Esophagus squamous epithelium (tissue), 5 donors: ENCODE measurements at places on chromosomes 11 and 22.

DNA sequence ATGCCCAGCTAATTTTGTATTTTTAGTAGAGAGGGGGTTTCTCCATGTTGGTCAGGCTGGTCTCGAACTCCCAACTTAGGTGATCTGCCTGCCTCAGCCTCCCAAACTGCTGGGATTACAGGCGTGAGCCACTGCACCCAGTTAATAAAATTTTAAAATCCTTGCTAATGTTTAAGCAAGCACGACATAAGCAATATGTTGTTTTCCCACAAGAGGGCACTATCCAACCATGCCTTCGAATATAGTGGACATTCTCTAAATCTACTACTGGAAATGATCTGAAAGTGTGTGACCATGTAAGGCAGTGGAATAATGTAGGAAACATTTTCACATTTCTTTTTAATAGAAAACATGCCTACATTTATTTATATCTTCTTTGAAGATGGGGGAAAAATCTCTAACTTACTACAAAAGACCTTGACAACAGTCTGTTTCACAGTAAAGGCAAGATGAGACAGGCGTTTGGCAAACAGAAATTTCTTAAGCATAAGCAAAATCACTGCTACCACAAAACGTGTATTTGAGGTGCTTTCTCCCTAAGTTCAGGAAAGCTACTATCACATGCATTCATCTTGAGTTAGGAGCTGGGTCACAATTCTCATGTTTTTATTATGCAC is 38.2 kb downstream of the PITPNB start:
- no peak overlapping the region for H3K4me3 ChIP-seq
- H3K36me3 ChIP-seq = no peaks in the 10 kb centered on the region
- H3K27me3 ChIP-seq = no peaks in the 10 kb centered on the region
- no peak for DNase-seq

DNA sequence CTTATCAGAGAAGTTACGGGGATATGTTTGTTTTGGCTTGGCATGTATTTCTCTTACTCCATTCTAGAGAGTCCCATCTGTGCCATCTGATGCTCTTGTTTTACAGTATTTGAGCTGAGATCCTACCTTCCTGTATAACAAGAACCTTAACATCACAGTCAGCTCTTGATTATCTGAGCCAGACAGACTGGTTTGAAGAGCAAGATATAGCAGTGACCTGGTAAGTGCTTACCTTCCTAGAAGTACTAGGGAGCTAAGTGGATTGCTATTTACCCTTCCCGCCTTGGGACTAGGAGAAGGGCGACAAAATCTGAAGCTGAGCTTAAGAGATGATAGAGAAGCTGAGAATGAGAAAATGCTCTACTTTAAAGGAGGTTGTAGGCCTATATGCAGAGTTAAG is 235.3 kb downstream of the CSNK2A3 start:
- no peaks in the 10 kb centered on the region for H3K27me3 ChIP-seq
- no peak for DNase-seq
- no peaks in the 10 kb centered on the region for H3K36me3 ChIP-seq
- no peak overlapping the region for H3K4me3 ChIP-seq
- H3K4me1 ChIP-seq = no peaks in the 10 kb centered on the region

DNA sequence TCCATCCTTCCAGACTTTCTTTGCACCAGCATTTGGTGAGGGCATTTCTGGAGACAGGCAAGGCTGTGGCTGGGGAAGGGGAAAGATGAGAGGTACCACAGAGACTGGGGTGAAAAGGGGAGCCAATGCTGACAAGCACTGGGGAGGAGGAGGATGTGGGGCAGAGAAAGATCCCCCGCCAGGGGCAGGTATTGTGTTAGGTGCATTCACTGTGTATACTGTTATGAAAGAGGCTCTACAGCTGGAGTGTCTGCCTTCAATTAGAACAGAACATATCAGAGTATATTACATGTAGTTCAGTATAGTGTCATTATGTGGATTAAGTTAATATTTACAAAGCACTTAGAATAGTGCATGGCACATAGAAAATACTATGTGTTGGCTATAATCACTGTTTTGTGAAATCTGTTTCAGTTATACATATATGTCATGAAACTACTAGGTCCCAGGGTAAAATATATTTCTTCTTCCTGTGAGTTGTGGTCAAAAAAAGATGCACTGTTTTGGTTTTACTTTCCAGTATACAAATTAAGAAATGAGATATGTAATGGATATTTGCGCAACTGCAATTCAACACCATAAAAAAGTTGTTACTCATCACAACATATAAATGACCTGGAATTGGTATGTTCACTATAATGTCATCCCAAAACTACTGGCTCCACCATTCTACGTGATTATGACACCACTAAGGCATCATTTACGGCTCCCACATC is 8.4 kb downstream of the MSANTD2 start:
- no peaks in the 10 kb centered on the region for H3K27me3 ChIP-seq
- DNase-seq = no peak
- no peak overlapping the region for H3K4me3 ChIP-seq
- H3K36me3 ChIP-seq = no peaks in the 10 kb centered on the region
- H3K27ac ChIP-seq = no peak overlapping the region

GRCh38 chr11:119921571-119921970 is 192.6 kb upstream of the NECTIN1 start:
- H3K27ac ChIP-seq = no peak overlapping the region
- no peaks in the 10 kb centered on the region for H3K4me1 ChIP-seq
- no peak overlapping the region for H3K4me3 ChIP-seq
- no peaks in the 10 kb centered on the region for H3K27me3 ChIP-seq
- no peak for DNase-seq
- H3K36me3 ChIP-seq = no peaks in the 10 kb centered on the region

- no peak for DNase-seq
- H3K27ac ChIP-seq = peak overlapping the region; percentile 98
- peaks cover 13% of the 10 kb centered on the region for H3K36me3 ChIP-seq
Measured at GRCh38 chr22:41469218-41469851, 418 bp downstream of the ACO2 start.

DNA sequence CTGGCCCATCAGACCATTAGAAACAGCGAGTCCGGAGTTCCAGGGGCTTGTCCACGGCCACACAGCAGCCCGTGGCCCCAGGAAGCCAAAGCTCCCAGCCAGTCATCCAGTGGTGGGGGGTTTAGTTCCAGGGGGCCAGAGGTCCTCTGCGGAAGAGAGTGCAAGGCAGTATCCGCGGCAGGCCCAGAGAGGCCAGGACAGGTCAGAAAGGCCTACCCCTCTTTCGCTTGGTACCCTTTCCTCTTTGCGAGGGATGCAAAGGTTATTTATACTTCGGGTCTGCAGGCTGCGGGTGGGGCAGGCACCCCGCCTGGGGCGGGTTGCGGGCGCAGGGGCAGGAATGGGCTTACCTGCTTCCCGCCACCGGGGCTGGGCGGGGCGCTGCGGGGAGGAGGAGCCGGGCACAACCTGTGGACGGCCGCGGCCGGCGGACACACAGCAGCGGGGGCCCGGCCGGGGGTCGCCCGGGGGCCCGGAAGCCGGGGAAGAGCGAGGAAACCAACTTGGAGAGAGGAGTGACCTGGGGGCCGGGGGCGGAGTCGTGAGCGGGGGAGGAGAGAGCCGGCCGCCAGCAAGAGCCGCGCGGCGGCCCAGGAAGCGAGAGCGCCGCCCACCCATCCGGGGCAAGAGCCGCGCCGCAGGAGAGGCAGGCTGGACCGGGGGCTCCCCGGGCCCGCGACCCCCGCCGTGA is at the start of gene SH3BP1:
TSS of gene SH3BP1 (plus strand) at position 600 of the 691 bp plus-strand sequence. CDS start 119 bp downstream, outside the sequence.
- H3K36me3 ChIP-seq = peaks cover 24% of the 10 kb centered on the region
- peak within 1 kb of the TSS; percentile 94 for H3K27ac ChIP-seq
- peak within 1 kb of the TSS; percentile 89 for H3K4me3 ChIP-seq
- no peak for DNase-seq

- no peaks in the 10 kb centered on the region for H3K4me1 ChIP-seq
- no peak overlapping the region for H3K4me3 ChIP-seq
- no peak overlapping the region for H3K27ac ChIP-seq
- no peaks in the 10 kb centered on the region for H3K27me3 ChIP-seq
Measured at GRCh38 chr11:36792996-36793914, 195.2 kb upstream of the RAG2 start.

DNA sequence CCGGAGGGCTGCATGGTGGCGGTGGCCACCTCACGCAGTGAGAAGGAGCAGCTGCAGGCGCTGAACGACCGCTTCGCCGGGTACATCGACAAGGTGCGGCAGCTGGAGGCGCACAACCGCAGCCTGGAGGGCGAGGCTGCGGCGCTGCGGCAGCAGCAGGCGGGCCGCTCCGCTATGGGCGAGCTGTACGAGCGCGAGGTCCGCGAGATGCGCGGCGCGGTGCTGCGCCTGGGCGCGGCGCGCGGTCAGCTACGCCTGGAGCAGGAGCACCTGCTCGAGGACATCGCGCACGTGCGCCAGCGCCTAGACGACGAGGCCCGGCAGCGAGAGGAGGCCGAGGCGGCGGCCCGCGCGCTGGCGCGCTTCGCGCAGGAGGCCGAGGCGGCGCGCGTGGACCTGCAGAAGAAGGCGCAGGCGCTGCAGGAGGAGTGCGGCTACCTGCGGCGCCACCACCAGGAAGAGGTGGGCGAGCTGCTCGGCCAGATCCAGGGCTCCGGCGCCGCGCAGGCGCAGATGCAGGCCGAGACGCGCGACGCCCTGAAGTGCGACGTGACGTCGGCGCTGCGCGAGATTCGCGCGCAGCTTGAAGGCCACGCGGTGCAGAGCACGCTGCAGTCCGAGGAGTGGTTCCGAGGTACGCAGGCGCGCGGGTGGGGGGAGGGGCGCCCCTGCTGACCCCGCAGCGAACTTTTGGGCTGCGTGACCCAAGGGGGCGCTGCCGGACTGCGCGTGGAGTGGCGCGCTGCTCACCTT is 670 bp downstream of the NEFH start:
- peak overlapping the region; percentile 25 for H3K4me3 ChIP-seq
- H3K36me3 ChIP-seq = no peaks in the 10 kb centered on the region
- no peak for DNase-seq

DNA sequence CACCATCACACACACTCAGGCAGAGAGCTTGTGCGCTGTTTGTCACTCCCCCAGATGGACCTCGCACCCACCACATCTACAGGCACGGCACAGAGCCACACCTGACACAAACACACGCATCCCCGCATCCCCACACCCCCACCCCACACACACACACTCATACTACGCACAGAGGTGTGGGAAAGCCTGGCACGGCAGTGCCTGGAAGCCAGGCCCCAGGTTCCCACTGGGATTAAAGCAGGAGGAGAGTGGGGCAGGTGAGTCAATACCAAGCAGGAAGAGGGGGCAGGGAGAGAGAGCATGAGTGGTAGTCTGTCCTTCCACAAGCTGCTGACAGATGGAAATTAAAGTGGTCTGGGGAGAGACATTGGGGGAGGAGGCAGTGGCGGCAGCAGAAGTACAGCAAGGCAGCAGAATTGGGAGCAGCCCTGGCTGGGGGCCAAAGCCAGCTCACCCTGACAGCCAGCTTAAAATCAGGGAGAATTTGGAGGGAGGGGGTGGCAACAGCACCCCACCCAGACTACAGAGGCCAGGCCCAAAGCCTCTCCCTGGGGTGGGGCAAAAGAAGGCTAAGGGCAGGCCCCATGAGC is 20.7 kb downstream of the TNKS1BP1 start:
- H3K27me3 ChIP-seq = no peaks in the 10 kb centered on the region
- peak overlapping the region; percentile 38 for H3K4me3 ChIP-seq
- H3K27ac ChIP-seq = peak overlapping the region; percentile 77
- H3K4me1 ChIP-seq = peaks cover 65% of the 10 kb centered on the region

DNA sequence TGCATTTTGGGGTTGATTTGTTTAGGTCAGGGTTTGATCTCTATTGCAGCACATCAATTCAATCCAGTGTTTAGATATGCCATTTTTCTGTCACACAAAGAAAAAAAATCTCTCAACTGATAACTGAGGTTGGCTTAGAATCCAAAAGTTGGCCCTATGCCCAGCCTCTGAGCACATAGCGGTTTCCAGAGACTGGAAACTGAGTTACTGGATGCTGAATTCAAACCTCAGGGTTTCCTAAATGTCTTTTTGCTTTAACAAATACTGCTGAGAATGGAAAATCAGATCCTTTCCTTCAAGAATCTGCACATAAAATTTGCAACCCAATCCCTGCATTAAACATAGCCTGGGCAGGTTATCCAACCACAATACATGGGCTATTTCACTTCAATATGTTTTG is 4.0 kb downstream of the P4HA3 start:
- H3K36me3 ChIP-seq = no peaks in the 10 kb centered on the region
- H3K4me3 ChIP-seq = no peak overlapping the region
- no peak overlapping the region for H3K27ac ChIP-seq
- DNase-seq = no peak

DNA sequence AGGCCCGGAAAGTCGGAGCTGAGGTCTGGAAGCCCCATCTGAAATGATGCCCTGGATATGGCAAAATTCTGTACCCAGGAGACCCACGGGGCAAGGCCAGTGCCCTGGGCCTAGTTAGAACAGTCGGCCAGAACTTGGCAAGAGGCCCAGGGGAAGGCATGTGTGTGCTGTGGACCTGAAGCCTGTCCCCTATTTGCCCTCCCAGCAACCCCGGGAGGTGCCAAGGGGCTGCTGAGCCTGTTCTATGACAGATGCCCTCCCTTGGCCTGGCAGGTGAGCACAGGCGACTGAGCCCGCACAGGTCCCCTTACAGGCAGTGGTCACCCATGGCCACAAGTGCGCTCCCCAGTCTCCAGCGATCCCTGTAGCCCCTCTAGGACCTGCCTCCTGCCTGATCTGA is 51.7 kb downstream of the NAT10 start:
- peaks cover 23% of the 10 kb centered on the region for H3K4me1 ChIP-seq
- H3K4me3 ChIP-seq = no peak overlapping the region
- no peak for DNase-seq
- no peaks in the 10 kb centered on the region for H3K27me3 ChIP-seq

- H3K36me3 ChIP-seq = no peaks in the 10 kb centered on the region
- peak overlapping the region; percentile 67 for H3K27ac ChIP-seq
- DNase-seq = no peak
- H3K4me3 ChIP-seq = no peak overlapping the region
- peaks cover 9% of the 10 kb centered on the region for H3K4me1 ChIP-seq
Measured at GRCh38 chr22:44086271-44087088, 62.4 kb downstream of the PARVB start.

- no peaks in the 10 kb centered on the region for H3K27me3 ChIP-seq
- H3K27ac ChIP-seq = no peak overlapping the region
Measured at GRCh38 chr22:21927174-21927823, 25.3 kb downstream of the PPM1F start.

GRCh38 chr11:106233191-106233590 is 155.7 kb downstream of the AASDHPPT start:
- no peaks in the 10 kb centered on the region for H3K27me3 ChIP-seq
- no peaks in the 10 kb centered on the region for H3K4me1 ChIP-seq
- DNase-seq = no peak
- H3K36me3 ChIP-seq = no peaks in the 10 kb centered on the region
- no peak overlapping the region for H3K27ac ChIP-seq

- H3K36me3 ChIP-seq = no peaks in the 10 kb centered on the region
- peaks cover 7% of the 10 kb centered on the region for H3K4me1 ChIP-seq
- no peak overlapping the region for H3K4me3 ChIP-seq
Measured at GRCh38 chr11:75852406-75853017, 37.5 kb downstream of the UVRAG start.

- H3K4me1 ChIP-seq = no peaks in the 10 kb centered on the region
Measured at GRCh38 chr11:129766898-129767604, 48.6 kb upstream of the TMEM45B start.

DNA sequence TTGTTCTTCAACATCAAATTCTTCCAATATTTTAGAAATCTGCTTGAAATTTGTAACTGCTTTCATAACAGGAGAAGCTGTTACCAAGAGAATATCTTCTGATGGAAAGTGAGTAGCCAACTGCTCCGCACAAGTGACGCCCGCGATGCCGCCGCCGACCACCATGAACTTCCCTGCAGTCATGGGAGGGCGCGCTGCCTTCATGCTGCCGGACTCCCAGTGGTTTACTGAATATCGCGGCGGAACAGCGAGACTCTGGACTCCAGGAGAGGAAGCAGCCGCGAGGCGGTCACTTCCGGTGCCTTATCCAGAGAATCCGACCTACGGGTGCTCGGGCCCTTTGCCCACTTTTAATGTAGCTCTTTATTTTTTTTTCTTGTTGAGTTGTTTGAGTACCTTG is 190.6 kb downstream of the GUCY1A2 start:
- no peaks in the 10 kb centered on the region for H3K4me1 ChIP-seq
- H3K27me3 ChIP-seq = no peaks in the 10 kb centered on the region
- H3K4me3 ChIP-seq = no peak overlapping the region
- no peak for DNase-seq
- no peaks in the 10 kb centered on the region for H3K36me3 ChIP-seq
